Caco-2 (cell line): ENCODE measurements at places on chromosomes 4 and X.

DNA sequence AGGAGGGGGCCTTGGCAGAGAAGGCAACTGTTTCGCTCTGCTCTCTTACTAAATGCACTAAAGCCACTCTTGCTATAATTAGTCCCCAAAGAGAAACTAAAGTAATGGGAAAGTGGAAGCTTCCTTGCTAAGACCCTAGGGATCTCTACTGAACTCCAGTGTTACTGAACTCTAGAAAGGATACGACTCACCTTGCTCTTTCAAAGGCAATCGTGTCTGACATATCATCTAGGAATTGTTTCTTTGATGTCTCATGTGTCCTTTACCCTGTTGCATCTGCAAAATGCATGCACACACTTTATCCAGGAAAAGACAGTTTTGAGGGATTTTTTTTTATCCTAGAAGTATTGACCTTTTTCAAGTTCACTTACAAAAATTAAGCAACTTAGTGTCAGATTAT is 148.1 kb upstream of the FAM9B start:
- DNase-seq = no peak

DNA sequence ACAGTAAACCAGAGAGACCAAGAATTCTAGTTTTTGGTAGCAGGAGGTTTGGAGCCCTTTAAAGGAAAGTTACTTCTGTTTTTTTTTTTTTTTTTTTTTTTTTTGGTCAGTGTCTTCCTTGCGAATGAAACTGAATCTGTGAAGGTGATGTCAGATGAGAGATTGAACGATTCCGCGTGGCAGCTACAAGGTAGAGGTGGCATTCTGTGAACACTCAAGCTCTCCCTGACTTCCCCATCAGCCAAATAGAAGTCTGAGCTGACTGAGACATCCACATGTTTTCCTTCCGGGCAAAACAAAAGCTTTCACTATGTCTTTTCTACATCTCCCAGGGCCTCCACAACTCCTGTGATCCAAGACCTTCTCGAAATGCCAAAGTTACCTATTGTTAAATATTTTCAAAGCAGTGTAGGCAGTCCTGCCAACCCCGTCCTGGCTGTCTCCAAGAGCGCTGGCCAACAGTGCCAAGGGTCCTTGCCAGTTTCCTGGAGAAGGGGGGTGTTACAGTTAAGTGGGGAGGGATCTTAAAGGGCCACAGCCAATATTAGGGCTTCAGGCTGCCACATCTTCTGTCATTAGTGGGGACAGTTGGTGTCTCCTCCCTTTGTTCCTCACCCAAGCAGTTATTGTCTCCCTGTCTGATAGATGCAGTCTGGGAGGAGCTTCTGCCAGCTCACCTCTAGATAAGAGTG is 102.9 kb upstream of the SLC34A2 start:
- DNase-seq = no peak

- DNase-seq = no peak
These were observed 243.2 kb upstream of the F9 start for GRCh38 chrX:139287155-139287924.

GRCh38 chrX:102654696-102655095 is 3.4 kb downstream of the GPRASP1 start:
- no peak for DNase-seq

DNA sequence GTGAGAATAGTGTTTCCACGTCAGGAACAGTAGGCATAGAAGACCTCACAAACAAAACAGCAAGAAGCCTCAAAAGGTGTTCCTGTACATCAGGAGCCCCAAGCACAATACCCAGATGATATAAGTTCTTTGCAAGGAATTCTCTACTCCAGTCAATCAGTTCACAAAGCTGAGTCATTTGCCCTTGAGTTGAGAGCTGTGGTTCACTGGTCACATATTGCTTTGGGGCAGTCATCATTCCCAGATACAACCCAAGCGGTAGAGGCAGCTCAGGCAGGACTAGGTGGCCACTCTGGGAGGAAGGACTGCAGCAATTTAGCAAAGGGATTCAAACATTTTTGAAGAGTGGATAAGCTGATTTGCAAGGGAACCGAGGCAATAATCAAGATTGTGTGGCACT is 551.5 kb upstream of the ZFP42 start:
- DNase-seq = no peak

GRCh38 chr4:53196882-53197771 is 168.7 kb downstream of the SCFD2 start:
- DNase-seq = no peak

- no peak for DNase-seq
These were observed 1.1 kb downstream of the RPS3A start for GRCh38 chr4:151100531-151100930.

- DNase-seq = no peak
These were observed 1180.0 kb upstream of the TENM3 start for GRCh38 chr4:181063212-181063611.
